Glutamatergic neuron (in vitro differentiated cells): ENCODE measurements at places on chromosomes 11 and 22. TPM values are rescaled to one million over a fixed set of nuclear protein-coding genes. Genes with fewer than 3 reads are reported as not detected.
A peak's percentile ranks its signal among the peaks of the same experiment; 100 is the strongest.

Gene FLRT1
- 3.7 TPM for total RNA-seq

Gene MMP8
- not detected for total RNA-seq

- H3K27me3 ChIP-seq, result peaks cover 20% of the 10 kb centered on the region
- H3K4me1 ChIP-seq, result peaks cover 12% of the 10 kb centered on the region
- peak overlapping the region; percentile 12 for H3K27ac ChIP-seq
Observed at GRCh38 chr22:38460426-38460840, 5.4 kb upstream of the KCNJ4 start.

- no peak overlapping the region for H3K27ac ChIP-seq
- H3K36me3 ChIP-seq, result no peaks in the 10 kb centered on the region
- DNase-seq, result no peak
- no peaks in the 10 kb centered on the region for H3K27me3 ChIP-seq
Observed at GRCh38 chr22:31394326-31394725, 5.1 kb upstream of the DRG1 start.

Gene LRRC4C
- total RNA-seq, result 0.64 TPM

DNA sequence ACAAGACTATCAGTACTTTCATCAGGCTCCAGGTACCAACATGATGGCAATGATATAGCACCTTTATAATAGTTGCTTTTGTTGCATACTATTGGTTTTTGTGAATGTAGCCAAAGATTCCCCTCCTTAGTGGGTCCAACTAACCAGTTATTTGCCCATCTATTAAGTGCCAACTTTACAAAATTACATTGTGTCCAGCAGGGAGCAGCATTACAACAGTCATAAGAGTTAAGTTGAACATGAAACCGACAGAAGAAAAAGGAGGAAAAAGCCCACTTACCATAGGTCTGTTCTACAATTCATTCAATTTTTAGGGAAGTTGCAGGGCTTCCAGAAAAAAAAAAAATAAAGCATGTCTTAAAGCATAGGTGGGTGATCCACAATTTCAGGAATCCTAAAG lies 21.6 kb downstream of the IMMP1L start:
- no peak for DNase-seq
- no peak overlapping the region for H3K4me3 ChIP-seq
- H3K36me3 ChIP-seq, result no peaks in the 10 kb centered on the region
- no peaks in the 10 kb centered on the region for H3K27me3 ChIP-seq

GRCh38 chr22:44272401-44272771 lies 40.4 kb downstream of the SHISAL1 start:
- H3K4me3 ChIP-seq, result no peak overlapping the region
- H3K36me3 ChIP-seq, result no peaks in the 10 kb centered on the region
- H3K4me1 ChIP-seq, result peaks cover 11% of the 10 kb centered on the region
- H3K27me3 ChIP-seq, result peaks cover 5% of the 10 kb centered on the region
- DNase-seq, result no peak

- H3K27ac ChIP-seq, result no peak overlapping the region
- peaks cover 6% of the 10 kb centered on the region for H3K4me1 ChIP-seq
- H3K36me3 ChIP-seq, result no peaks in the 10 kb centered on the region
- H3K4me3 ChIP-seq, result no peak overlapping the region
- H3K27me3 ChIP-seq, result no peaks in the 10 kb centered on the region
Observed at GRCh38 chr22:32492111-32492510, 17.5 kb downstream of the FBXO7 start.

Gene ALX4
- not detected for total RNA-seq

DNA sequence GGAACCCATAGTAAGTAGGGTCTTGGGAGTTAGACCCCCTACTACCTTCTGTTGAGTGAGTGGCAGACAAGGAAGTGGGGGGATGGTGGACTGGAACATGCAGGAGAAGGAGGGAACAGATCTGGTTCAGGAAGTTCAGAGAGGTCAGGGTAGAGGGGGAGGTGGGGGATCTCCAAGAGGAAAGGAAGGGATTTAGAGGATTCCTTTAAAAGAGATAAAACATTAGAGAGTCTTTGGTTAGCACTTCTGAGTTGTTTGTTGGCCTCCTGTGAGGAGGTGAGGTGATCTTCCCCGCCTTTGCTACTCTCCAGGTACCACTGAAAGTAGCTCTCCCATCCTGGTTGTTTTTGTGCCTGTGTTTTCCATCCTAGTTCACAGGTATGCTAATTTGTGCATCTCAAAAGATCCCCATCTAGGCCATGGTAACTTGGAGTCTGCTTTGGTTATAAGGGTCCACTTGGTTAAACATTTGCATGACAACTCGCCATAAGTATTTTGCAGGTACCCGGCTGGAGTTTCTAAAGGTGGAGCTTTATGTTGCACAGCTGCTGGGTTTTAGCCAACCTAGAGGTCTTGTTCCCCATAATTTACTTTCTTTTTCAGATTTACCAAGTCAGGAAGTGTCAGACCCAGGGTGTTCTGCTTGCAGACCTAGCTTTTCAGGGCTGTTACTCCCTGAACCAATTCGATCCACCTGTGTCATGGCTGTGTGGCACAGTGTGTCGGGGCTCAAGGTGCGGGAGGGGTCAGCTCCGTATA lies 79.3 kb upstream of the SORL1 start:
- no peak for DNase-seq
- H3K36me3 ChIP-seq, result no peaks in the 10 kb centered on the region
- no peak overlapping the region for H3K27ac ChIP-seq

GRCh38 chr11:17978553-17979287 lies 34.1 kb downstream of the SERGEF start:
- H3K36me3 ChIP-seq, result no peaks in the 10 kb centered on the region
- no peak overlapping the region for H3K27ac ChIP-seq
- H3K4me3 ChIP-seq, result peak overlapping the region; percentile 2
- peaks cover under 1% of the 10 kb centered on the region for H3K27me3 ChIP-seq
- peaks cover 19% of the 10 kb centered on the region for H3K4me1 ChIP-seq

DNA sequence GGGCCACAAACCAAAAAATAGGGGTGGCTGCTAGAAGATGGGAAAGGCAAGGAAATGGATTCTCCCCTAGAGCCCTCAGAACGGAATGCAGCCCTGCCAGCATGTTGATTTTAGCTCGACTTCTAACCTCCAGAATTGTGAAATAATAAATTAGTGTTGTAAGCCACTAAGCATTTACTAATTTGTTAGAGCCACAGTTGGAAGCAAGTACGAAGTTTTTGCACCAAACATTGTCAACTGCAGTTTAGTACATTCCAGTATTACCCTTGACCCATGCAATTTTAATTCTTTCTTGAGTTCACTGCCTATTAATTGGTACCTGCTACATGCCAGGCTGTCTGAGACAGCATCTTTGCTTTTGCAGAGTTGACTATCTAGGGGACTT lies 32.2 kb downstream of the PARVA start:
- H3K36me3 ChIP-seq, result no peaks in the 10 kb centered on the region
- no peak for DNase-seq

Gene OR2D2
- 0.64 TPM for total RNA-seq

Gene CCDC81
- 0.74 TPM for total RNA-seq

- no peaks in the 10 kb centered on the region for H3K4me1 ChIP-seq
- DNase-seq, result no peak
- no peaks in the 10 kb centered on the region for H3K36me3 ChIP-seq
- no peak overlapping the region for H3K4me3 ChIP-seq
Observed at GRCh38 chr11:7671347-7672215, 1.7 kb downstream of the CYB5R2 start.

GRCh38 chr11:2531987-2532703 lies 87.3 kb downstream of the KCNQ1 start:
- H3K4me1 ChIP-seq, result peaks cover 2% of the 10 kb centered on the region
- H3K4me3 ChIP-seq, result no peak overlapping the region
- H3K27me3 ChIP-seq, result peaks cover 11% of the 10 kb centered on the region
- no peaks in the 10 kb centered on the region for H3K36me3 ChIP-seq

GRCh38 chr22:38239101-38239761 lies 33.6 kb downstream of the TMEM184B start:
- peaks cover 31% of the 10 kb centered on the region for H3K4me1 ChIP-seq
- no peak overlapping the region for H3K27ac ChIP-seq
- H3K4me3 ChIP-seq, result no peak overlapping the region
